ENCODE measurements at places on chromosomes 2 and 18. TPM values are rescaled to one million over a fixed set of nuclear protein-coding genes. Genes with fewer than 3 reads are reported as not detected.
A peak's percentile ranks its signal among the peaks of the same experiment; 100 is the strongest.

DNA sequence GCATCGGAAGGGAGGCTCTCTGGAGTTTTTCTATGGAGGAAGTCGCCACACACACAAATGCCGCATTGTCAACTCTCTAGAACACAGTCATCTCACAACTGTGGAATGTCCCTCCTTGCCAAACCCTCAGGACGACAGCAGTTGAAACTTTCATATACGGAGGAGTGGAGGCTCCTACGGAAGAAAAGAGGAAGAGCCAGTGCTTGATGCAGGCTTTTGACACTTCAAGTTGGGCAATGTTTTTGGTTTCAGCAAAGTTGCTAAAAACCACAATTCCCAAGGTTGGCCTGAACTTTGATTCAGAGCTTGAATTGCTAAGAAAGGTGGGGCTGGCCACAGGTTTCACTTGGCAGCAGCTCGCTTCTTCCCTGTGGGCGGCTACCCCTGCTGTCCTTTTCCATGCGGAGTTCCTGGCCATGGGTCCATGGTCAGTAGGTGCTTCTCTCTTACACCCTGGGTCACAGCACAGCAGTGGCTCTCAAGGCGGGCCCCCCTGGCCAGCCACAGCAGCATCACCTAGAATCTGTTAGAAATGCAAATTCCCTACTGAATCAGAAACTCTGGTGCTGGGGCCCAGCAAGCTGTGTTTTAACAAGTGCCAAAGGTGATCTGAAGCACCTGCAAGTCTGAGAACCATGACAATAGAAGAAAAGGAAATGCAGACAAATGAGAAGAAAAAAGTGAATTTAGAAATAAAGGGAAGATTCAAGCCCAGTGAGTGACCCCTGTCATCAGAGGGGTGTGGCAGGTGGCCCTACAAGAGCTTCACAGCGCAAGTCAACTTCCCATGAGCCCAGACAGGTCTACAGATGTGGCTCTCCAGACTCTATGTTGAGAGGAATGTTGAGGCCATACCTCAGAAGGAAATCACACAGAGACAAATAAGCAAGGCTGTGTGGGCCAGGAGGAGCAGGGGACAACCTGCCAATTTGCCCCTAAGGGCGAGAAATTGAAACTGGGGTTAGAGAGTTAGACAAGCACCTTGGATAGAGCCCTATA, 856.4 kb downstream of the RNF144A start:
- DNase-seq, result peak; percentile 34

GRCh38 chr18:24914171-24914525, 437.8 kb downstream of the ZNF521 start:
- no peak for DNase-seq

DNA sequence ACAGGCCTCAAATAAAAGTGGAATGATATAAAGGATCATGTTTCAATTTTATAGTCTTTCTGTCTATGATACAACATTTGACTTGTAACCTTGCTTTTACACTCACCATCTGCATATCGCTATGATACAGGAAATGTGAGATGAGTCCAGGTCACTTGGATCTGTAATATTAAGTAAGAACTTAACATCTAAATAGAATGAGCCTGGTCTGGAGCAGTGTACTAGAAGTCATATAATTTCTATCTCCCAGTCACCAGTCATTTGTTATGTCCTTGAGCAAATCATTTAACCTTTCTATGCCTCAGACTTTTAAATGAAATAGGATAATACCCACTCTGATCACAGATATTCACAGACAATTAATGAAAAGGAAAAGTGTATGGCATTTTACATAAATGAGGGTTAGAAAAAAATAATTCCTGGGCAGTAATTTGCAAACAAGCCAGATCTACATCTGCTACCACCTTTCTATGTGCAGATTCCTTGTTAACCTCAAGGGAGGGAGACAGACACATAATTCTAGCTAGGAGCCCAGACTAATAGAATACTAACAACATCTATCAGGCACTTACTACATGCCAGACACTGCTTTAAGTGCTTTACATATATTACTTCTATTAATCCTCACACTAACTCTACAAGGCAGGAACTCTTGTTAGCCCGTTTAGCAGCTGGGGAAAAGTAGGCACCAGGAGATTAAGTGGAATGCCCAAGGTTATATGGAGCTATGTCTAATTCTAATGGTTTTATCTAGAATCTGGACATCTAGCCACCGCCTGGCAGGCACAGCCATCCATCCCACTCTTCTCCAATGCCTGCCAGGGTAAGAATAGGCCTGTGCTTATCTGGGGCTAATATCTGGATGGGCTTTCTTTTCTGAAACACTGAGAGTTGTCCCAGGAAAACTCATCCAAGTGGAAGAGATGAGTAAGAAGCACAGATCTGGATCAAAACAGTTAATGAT, 313.6 kb upstream of the CDH20 start:
- no peak for DNase-seq

GRCh38 chr18:79947054-79947755, 4.2 kb downstream of the SLC66A2 start:
- no peak for DNase-seq

- DNase-seq, result no peak
Measured at GRCh38 chr2:197121255-197121654, 189.3 kb downstream of the ANKRD44 start.

DNA sequence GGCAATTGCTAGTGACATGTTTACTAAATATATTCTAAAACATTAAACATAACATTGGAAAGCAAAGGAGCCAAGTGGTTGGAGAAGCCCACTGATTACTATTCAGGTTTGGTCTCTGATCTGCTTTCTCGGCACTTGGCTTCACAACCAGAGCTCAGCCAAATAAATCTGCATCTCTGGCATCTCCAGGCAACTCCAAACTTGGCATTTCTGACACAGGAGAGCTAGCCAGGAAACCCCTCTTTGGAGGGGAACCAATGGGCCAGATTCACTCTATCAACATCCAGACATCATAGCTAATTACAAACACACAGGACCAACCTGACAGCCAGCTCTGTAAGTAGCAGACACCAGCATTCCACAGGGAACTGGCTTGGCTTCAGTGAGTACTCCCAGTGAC, 150.3 kb upstream of the ETAA1 start:
- DNase-seq, result no peak

DNA sequence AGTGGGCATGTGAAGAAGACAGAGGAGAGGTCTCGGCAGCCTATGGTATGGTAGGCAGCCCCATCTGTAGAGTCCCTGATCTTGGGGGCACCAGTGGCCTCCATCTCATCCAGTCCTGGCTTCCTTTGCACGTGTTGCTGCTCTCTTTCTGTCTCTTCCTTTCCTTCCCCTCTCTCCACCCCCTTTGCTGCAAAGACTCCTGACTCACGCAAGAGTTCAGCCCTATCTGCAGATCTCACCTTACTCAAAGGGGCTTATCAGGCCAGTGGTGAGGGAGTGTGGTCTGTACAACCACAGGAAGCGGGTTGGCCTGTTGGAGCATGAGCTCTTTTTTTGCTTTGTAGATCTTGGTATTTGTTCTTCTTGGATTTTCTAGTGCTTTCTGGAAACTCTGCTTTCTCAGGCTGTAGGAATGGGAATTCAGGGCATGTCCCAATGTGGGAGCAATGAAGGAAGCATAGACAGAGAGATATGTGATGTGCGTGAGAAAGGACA, 14.6 kb upstream of the NT5DC4 start:
- DNase-seq, result no peak

DNA sequence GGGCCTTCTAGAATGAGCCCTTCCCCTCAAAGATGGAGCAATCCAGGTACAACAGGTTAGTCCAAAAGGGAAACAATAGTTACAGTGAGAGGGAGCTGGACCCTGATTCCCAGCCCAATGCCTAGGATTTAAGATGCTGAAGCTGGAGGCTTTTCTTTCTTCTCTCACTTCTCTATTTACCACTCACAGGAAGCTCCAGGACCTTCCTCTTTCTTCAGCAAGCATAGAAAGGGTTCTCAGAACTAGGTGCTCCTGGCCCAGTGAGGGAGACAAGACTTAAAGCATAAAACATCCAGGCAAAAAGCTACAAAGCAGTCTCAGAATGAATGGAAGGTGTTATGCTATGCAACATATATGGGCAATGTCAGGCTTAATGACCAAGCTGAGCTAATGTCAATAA, 279.0 kb downstream of the SRBD1 start:
- DNase-seq, result no peak

DNA sequence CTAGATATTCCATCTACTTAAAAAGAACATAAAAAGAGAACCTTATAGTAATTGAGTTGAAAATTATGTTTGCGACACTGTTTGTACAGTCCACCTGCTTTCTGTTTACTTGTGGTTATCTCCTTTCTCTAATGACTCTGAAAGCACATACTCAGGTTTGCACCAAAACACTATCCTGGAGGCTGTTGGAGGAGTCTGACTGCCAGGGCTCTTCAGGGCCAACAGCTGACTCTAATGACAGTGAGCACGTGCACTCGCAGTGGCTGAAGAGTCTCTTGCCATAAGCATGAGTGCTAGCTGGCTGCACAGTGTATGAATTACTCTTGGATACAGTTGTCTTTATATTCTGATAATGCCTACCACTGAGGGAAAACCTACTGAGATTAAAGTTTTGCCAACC, 16.7 kb upstream of the GLS start:
- no peak for DNase-seq

DNA sequence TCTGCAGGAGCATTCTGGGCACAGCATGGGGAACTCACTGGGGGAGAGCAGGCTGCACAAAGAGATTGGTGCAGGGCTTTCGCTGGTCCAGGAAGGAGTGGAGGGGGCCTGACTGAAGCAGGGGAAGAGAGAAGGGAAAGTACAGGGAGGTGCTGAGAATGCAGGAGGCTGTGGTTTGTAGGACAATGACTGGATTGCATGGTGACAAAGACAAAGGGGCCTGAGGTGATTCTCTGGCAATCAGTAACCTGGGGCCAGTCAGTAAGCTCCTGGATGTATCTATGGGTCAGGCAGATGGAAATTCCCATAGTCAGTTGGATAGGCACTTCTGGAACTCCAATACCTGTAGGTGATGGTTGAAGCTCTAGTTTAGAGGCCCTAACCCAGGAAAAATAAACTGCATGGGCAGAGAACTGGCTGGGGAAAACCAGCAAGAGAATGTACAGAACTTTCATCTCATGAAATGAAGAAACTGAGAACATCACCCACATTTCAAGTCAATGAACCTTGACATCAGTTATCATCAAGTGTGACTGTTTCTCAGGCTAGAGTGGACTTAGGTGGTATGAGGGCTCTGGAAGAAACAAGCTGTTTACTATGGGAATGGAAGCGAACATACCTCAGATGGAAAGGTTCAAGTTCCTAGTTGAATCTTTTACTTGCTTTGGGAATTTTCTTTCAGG, 193.2 kb downstream of the TPGS2 start:
- DNase-seq, result no peak

GRCh38 chr2:171985076-171985475, 14.7 kb upstream of the METAP1D start:
- DNase-seq, result no peak

DNA sequence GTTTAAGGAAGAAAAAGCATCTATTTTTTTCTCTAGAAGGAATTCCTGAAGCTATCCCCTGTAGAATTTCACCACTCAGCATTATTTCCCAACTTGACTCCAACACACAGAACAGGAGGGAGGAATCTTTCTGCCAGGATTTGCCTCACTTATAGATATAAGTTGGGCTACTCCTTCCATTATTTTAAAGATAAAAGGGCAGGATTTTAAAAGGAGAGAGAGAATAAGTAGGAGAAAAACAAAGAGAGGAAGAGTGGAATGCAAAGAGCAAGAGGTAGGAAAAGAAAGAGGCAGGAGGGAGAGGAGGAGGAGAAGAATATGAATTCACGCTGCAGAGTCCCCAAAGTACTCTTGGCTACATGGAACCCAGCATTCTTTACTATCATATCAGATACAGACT, 182.5 kb downstream of the TCF4 start:
- no peak for DNase-seq

DNA sequence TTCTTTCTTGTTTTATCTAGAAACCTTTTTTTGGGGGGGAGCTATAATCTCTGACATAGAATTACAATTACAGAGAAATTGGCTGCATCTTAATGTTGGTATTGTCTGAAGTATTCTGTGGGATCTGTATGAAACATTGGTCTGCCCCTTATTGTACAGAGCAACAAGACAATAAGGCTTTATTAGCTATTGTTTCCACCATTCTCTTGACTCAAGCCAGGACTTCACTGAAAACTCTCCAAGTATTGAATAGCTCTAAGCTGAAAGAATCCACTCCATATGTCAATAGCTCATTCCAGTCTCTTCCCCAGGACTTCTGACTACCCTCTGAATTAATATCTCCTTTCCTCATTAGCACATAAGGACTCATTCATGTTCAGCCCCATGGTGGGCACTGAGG, 77.8 kb downstream of the RHBDD1 start:
- DNase-seq, result no peak

- DNase-seq, result no peak
Measured at GRCh38 chr2:85524336-85524908, 14.5 kb upstream of the MAT2A start.

Gene SERPINB4
- not detected for total RNA-seq

Gene MTCL1
- total RNA-seq, result 182 TPM

Gene TMEM17
- 3.3 TPM for total RNA-seq

Gene RAD51AP2
- not detected for total RNA-seq

Gene CLEC4F
- total RNA-seq, result 0.17 TPM

Measured in mucosa of gallbladder (tissue), 1 donor.